ENCODE measurements at places on chromosomes 1 and 21.

DNA sequence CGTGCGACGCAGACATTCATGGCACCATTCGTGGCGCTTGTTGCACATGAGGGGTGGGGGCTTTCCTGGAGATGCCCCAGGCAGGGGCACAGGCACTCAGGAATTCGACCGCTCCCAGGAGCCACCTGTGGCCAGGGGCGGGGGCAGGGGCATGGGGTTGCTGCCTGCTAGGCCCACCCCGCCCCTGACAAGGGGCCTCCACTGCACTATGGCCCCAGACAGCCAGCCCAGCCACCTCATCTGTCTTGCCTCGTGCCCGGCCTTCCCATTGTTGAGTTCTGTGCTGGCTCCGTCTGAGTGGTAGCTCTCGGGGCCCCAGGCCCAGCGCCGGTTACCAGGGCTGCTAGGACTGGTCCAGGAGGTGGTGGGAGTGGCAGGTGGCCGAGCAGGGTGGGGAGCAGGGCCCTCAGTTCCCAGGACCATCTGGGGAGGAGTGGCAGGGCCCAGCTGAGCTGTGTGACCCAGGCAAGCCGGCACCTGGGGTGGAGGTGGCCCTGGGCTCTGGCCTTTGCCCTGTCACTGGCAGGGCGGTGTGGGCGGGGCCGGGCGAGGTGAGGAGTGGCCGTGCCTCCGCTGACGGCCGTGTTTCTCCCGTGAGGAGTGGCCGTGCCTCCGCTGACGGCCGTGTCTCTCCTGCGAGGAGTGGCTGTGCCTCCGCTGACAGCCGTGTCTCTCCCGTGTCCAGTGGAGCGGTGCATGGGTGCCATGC, 1.9 kb downstream of the PLCH2 start:
- DNase-seq = no peak

- DNase-seq = no peak
These were observed 4.3 kb downstream of the MEF2D start for GRCh38 chr1:156496211-156496761.

GRCh38 chr1:81484284-81484683, 316.4 kb upstream of the ADGRL2 start:
- DNase-seq = no peak

DNA sequence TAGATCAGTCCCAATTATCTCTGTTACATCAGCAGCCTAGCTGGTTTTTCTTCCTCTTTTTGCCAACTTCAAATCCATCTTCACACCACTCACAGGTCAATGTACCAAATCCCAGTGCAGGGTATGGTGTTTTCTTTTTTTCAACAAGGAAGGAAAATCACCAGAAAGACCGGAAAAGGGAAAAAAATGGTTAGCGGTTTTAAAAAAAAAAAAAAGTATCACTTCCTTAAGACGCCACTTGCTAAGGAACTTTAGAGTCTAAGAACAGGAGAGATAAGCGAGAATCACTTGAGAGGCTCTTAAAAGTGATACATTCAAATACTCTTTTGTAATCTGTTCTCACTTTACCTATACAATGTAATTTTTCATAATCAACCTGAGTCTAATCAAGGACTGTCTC, 3.1 kb upstream of the OR10J1 start:
- DNase-seq = no peak

DNA sequence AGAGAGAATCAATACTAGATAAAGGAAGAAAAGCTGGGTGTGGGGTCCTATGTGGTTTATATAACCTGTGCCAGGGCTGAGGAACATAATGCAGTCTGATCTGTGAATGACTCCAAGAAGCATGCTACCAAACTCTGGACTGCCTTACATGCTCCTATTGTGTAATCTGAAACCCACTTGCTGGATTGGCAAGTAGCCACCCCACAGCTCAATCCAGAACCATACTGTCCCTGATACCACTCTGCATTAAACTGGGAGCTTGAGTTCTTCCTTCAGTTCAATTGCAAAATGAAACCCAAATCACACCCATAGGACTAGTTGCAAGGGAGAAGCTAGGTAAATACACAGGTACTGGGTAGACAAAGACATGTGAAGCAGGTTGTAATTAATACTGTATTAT, 115.4 kb upstream of the NEGR1 start:
- no peak for DNase-seq
